Foreskin fibroblast (primary cell): ENCODE measurements at places on chromosomes 3 and 15.

DNA sequence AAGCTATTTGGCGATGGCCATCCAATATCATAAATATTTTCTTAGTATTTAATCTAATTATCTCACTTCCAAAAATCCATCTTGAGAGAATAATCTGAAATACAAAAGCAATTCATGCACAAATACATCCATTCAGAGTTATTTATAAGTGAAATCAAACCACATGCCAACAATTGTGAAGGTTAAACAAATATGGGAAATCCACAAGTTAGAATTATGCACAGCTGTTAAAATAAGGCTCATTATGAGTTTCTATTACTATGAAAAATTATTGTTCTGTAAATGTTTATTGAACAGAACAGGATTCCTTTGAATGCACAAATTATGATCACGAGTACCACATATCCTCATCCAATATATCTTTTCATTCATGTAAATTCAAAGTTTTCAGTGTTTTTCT is 267.7 kb downstream of the PLOD2 start:
- no peak for DNase-seq

DNA sequence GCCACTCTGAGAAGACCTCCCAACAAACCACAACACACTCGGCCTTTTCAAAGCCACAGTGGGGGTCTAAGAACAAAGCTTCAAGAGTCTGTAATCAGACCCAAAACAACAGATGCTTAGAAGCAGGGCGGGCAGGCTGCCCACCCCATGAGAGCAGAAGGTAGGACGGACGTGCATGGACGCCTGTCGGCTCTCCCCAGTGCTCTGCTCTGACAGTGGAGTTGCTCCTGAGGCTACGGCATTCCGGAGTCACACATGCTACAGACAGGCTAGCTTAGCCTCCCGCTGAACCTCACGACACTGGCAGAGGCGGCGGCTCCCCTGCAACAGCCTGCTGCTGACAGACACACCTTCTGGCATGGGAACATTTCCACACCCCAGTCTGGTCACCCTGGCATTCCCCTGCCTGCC is 33.5 kb downstream of the SLCO2A1 start:
- no peak for DNase-seq

DNA sequence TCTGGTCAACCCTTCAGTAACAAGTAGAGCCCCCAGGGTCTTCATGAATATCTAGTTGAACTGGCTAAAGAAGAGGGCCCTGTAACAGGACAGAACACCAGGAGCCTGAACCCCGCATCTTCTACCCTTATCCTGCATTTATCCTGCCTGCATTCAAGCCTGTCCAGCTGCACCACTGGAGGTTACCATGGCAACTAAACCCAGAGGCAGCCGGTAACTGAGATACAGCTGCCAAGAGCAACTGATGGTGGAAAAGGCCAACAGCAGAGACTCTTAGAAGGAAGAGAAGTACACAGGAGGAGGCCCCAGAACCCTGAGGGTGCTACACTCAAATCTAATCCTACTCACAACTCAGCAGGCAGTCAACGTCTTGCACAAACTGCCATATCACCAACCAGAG is 3.7 kb upstream of the PRKAR2A start:
- DNase-seq = peak; percentile 19

GRCh38 chr15:64490598-64491259 is 30.4 kb downstream of the ZNF609 start:
- DNase-seq = no peak

GRCh38 chr3:190444006-190444405 is 5.7 kb downstream of the TMEM207 start:
- DNase-seq = no peak

DNA sequence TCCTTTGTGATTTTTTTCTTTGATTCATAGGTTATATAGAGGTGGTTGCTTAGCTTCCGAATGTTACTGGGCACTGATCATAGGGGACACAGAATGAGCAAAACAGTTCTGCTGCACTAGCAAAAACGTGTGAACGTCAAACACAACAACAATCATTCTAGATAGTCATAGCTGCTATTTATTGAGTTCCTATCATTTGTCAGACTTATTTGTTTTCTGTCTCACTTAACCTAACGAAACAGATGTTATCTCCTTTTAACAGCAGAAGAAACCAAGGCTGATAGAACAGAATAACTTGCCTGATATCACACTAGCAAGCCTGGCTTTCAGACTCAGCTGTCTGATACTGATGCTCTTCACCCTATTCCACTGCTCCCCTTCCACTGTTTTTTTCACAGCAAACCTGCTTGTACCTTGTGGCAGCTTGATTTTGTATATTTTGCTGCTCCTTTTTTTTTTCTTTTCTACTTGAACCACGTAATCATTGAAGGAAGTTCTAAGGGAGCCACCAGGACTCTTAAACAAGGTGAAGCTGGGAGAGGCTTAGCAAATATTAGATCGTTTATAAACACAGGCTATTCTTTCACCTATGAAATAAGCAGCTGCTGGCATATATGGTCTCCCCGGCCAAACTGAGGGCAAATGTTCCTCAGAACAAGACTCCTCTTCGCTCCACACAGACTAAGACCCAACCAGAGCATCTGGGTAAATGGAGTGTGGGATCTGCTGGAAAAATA is 78.8 kb downstream of the MCF2L2 start:
- DNase-seq = no peak
